ENCODE measurements at places on chromosomes 5 and 9. TPM values are rescaled to one million over a fixed set of nuclear protein-coding genes. Genes with fewer than 3 reads are reported as not detected.

SLC4A9 gene
- polyA plus RNA-seq: not detected

SOHLH1 gene
- polyA plus RNA-seq: not detected

OR1Q1 gene
- not detected for polyA plus RNA-seq

ALDOB gene
- not detected for polyA plus RNA-seq

CCDC152 gene
- 1.5 TPM for polyA plus RNA-seq

GABRA1 gene
- 50.6 TPM for polyA plus RNA-seq

CERCAM gene
- 1.1 TPM for polyA plus RNA-seq

DOLK gene
- polyA plus RNA-seq: 11.3 TPM

NR5A1 gene
- polyA plus RNA-seq: 2.4 TPM

TXNDC8 gene
- not detected for polyA plus RNA-seq

CBY3 gene
- polyA plus RNA-seq: not detected

CD74 gene
- polyA plus RNA-seq: not detected

TMOD1 gene
- polyA plus RNA-seq: 0.22 TPM

NME5 gene
- polyA plus RNA-seq: 17.0 TPM

TMEM252 gene
- not detected for polyA plus RNA-seq

PCDHA5 gene
- 1.4 TPM for polyA plus RNA-seq

ANKRD18B gene
- polyA plus RNA-seq: 2.2 TPM

ACTBL2 gene
- polyA plus RNA-seq: not detected

BTNL3 gene
- not detected for polyA plus RNA-seq

BASP1 gene
- 982 TPM for polyA plus RNA-seq

PCDHGB2 gene
- polyA plus RNA-seq: 0.30 TPM

BNIP1 gene
- 23.3 TPM for polyA plus RNA-seq

SRA1 gene
- 76.2 TPM for polyA plus RNA-seq

SPINK6 gene
- polyA plus RNA-seq: not detected

GDA gene
- polyA plus RNA-seq: 0.26 TPM

CACFD1 gene
- polyA plus RNA-seq: 78.0 TPM

CER1 gene
- polyA plus RNA-seq: not detected

UBE2D2 gene
- polyA plus RNA-seq: 118 TPM

FAM78A gene
- 0.47 TPM for polyA plus RNA-seq

SOX30 gene
- polyA plus RNA-seq: not detected

MTX3 gene
- polyA plus RNA-seq: 19.4 TPM
